ENCODE measurements at places on chromosomes 7 and 10.

DNA sequence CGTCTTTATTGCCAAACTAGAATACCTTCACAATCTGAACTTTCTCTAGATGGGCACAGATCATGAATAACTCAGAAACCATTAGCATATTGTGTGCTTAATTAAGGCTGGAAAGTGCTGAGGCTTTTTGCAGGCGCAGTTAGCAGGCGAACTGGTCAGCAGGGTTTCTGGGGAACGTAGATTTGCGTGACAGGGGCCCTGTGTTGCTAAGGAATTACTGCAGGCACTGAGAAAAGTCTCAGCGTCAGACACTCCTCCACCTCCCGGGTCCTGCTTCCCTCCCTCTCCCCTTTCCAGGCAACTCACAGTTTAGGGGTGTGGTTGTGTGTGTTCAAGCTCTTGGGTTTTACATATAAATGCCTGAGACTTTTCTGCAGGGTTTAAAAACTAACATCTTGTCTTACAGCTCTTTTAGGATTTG is 2.2 kb downstream of the MAP3K8 start:
- DNase-seq = no peak

- DNase-seq = no peak
These were observed 11.6 kb downstream of the GCK start for GRCh38 chr7:44177570-44178131.

DNA sequence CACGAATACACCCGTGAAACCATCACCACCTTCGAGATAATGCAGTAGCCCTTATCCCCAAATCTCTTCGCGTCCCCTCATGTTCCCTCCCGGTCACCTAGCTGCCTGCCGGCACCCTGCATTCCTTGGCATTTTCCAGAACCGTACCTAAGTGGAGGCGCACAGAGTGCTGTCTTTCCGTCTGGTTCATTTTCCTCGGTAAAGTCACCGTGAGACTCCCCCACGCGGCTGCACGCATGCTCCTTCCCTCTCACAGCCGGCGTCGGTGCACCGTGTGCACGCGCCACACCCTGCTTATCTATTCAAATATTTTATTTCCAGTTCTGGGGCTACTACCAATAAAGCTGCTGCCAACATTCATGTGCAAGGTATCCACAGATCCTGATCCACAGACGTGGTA is 65.5 kb upstream of the NKX6-2 start:
- no peak for DNase-seq

- DNase-seq = no peak
These were observed 393.7 kb upstream of the MBL2 start for GRCh38 chr10:53166325-53166724.

GRCh38 chr10:13340626-13341376 is 7.3 kb downstream of the SEPHS1 start:
- DNase-seq = no peak

DNA sequence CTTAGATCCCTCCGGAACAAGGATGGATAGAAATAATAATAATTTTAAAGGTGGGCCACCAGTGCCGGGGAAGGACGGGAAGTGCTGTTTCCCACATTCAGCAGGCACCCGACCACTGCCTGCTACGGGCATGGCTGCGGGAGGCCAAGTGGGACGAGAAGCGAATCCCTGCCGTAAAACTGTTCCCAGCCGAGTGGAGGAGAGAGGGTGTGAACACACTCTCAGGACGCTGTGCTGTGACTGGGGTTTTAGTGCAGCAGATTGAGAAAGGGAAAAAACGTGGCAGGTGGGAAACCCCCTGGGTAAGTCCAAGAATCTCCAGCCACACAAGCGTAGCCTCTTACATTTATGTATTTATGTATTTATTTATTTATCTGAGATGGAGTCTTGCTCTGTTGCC is 158.8 kb downstream of the DNAJB6 start:
- no peak for DNase-seq

GRCh38 chr7:7751243-7752092 is 33.1 kb upstream of the RPA3 start:
- DNase-seq = no peak

- DNase-seq = no peak
These were observed 123.6 kb downstream of the ADAM22 start for GRCh38 chr7:88057655-88058054.

DNA sequence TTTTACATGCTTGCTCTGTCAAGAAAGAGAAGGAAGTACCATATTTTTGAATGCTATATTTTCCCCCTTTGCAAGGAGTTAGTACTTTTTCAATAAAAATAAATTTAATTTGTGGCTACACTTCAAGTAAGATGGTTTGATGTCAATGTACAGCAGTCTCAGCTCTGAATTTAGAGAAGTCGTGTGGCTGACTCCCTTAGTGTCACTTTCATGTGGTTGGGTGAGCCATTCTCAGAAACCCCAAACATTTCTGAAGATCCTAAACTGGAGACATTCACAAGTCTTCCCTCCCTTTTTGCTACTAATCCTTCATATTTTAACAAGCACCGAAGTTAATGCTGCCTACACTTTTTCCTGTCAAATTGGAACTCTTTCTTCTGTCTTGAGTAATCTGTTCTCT is 244.4 kb downstream of the DYNC1I1 start:
- no peak for DNase-seq

DNA sequence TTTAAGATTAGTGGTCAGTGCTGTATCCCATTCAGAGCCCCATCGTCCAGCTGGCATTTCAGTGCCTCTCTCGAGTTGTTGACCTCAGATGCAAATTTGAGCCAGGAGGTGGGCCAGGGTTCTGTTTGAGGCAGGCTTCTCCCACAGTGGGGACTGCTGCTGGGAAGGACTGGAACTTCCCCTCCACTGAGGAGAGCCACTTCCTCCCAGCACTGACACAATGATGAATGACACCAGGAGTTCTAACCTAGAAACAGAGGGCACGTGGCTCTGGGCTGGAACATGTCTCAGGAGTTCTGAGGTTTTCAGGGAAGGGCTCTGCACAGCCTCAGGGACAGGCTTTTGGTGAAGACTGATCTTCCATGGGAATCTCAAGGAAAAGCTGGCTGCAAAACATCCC is 18.3 kb upstream of the BTBD16 start:
- no peak for DNase-seq

GRCh38 chr7:104012835-104013234 is 23.4 kb upstream of the RELN start:
- no peak for DNase-seq
